ENCODE measurements at places on chromosomes 5 and 9.

GRCh38 chr5:146877178-146877681, 1.3 kb downstream of the PPP2R2B start:
- no peak for DNase-seq

- no peak for DNase-seq
These were observed 771 bp upstream of the TMEM171 start for GRCh38 chr5:73119451-73120157.

DNA sequence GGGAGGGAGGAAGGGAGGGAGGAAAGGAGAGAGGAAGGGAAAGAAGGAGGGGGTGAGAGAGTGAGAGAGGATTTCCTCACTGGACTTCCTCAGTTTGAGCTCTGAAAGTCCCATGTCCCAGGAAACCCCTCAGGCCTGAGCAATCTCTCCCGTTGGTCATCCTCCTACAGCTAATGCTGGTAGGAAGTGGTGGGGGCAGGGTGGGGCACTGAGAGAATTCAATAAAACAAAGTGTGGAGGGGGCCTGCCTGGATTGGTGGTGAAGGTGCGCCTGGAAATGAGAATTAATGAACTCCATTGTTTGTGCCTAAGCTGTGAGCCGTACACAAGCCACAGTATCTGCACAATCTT, 195.0 kb downstream of the RGS3 start:
- DNase-seq: no peak

DNA sequence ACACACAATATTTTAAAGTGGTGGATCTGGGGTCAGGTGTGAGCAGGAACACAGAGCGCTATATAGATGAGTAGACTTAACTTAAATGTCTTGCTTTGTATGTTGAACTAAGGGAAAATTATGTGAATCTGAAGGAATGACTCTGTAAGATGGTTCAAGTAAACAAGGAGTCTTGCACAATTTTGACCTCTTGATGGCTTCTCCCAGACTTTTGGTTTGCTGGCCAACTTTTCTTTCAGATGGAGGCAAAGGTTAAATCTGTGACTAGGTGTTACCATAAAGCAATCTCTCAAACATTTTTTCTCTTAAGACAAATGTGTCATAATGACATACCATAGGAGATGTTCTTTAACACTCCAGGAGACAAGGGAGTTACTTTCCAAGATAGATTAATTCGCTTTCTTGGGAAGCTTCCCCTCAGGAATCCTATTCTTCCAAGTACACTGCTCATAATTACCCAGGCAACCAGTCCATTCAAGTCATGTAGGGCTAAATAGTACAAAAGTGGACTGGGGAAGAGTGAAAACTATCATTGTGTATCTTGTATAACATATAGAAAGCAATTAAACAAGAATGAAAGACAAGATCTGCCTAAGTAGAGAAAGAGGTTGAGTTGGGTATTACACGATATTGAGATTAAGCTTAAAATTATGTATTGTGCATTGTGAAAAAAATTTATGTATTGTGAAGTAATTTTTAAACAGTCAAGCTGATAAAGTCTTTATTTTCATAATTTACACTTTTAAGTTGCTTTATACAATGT, 60.3 kb upstream of the SLC27A6 start:
- no peak for DNase-seq

- DNase-seq: no peak
These were observed 138.6 kb upstream of the RASA1 start for GRCh38 chr5:87129046-87129445.

GRCh38 chr9:130327781-130328348, 62.3 kb downstream of the HMCN2 start:
- no peak for DNase-seq

DNA sequence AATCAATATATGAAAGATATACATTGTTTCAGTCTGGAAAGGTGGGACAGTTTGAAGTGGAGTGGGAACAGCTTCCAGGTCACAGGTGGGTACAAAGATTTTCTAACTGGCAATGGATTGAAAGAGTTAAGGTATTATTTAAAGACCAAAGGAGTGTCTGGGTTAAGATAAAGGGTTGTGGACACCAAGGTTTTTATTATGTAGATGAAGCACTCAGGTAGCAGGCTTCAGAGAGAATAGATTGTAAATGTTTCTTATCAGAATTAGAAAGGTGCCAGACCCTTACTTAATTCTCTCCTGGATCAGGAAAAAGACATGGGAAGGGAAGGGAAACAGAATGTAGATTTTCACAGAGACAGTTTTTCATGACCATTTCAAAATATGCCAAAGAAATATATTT, 1174.8 kb downstream of the MAT2B start:
- no peak for DNase-seq

DNA sequence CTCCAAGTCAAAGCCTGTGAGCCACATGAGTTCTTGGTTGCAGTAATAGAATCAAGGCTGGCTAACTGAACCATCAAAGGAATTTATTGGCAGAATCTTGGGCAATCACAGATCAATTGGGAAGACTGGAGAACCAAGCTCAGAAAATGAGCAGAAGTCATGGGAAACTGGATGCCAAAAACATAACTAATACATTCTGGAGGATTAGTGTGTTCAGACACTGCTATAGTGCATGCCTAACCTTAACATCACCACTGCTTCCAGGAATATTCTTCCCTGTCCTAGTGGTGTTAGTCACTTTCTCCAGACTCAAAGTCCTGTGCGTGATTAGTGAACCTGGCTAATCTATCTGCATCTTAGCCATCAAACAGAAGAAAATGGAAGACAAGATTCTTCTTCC, 843.7 kb downstream of the EFNA5 start:
- DNase-seq: no peak

DNA sequence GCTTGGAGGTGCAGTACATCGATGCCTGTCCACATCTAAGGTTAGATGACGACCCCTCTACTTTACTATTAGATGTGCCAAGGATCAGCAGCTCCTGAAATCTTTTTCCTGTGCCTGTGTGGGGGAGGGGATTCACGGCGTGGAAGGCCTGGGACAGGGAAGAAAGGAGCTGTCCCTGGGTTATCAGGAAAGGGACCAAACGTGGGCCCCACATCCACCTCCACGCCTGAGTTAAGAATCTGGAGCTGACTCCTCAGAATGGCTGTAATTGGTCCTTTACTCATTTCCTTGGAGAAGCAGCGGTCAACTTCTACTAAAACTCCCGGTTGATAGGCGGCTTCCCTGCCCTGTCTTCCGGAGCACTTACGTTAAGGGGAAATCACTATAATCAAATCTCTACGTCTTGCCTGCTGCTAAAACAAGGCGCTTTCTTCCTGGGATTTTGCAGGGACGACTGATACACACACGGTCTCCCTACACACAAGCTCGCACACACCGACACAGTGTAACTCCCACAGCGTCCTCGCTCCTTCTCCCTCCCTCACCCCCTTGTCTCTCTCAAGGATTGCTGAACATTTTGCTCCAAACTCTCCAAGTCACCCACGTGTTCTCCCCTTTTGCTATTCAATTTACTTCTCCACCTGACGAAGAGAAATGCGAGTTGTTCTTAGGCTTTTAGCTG, 1.4 kb downstream of the PDE4D start:
- DNase-seq: no peak

DNA sequence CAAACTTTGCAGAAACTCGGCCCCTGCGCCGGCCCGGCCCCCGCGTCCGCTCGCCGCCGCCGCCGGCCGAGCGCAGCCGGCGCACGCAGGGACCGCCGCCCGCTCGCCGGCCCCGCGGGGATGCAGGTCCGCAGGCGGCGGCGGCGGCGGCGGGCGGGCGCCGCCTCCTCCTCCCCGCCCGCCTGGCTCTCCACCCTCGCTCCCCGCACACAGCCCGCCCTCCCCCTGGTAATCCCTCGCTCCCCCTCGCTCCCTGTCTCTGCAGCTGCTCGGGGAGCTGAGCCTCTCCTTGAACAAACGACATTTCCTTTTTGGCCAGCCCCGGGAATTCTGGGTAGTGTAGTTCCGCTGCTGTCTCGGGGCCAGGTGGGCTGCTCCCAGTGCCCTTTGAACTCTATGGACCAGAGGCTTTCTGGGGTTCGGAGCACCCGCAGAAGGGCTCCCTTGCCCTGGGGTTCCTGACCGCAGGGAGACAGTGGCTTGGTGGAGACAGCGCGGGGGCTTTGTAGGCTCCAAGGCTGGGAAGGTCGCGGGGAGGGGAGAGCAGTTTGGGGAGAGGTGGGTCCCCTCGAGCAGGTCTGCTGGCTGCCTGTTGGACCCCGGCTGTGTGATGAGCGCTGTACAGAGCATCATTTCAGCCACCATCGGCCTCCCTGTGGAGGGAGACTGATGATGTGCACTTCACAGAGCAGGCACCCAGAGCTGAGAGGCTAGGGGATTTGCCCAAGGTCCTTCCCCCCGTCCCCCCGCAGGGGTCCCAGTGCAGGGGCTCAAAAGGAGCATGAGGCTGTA, 1.8 kb upstream of the FAM78A start:
- DNase-seq: peak; percentile 55

- DNase-seq: no peak
These were observed 15.1 kb upstream of the CARTPT start for GRCh38 chr5:71703941-71704340.

GRCh38 chr5:60362158-60362557, 337.8 kb downstream of the DEPDC1B start:
- DNase-seq: no peak

GRCh38 chr5:32990593-32991420, 279.7 kb downstream of the NPR3 start:
- no peak for DNase-seq

DNA sequence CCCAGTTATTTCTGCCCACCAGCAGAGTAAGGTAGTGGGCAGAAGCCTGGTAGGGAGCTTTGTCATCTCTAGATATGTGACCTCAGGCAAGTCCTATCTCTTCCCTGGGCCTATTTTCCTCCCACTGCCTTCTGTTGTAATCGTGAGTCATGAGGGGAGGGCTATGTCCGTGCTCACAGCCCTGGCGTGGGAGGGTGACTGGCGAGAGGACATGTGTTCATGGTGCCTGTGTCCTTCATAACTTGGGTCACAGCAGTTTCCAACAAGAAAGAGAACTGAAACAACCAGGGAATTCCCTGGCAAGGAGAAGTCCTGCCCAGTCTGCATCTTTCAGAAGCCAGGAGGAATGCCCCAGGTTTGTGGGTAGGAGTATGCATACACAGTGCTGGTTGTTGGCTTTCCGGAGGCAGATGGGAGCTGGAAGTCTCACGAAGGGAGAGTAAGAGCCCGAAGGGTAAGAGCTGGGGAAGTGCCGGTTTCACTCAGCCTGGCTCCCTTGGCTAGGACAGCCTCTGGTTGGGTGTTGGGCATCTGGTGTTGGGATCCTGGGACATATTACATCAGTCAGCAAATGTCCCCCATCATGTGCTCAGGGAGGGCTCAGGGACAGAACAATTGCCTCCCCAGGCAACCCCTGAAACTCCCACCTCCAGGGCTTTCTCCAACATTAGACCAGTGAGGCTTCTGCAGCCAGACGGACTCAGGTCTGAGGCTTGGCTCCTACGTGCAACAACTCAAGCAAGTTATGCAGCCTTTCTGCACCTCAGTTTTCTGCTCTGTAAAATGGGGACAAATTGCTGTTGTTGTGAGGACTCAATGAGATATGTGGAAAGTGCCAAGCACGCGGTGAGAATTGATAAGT, 4.3 kb upstream of the TIFAB start:
- no peak for DNase-seq

GRCh38 chr9:133773889-133774655, 35.9 kb upstream of the SARDH start:
- DNase-seq: no peak

DNA sequence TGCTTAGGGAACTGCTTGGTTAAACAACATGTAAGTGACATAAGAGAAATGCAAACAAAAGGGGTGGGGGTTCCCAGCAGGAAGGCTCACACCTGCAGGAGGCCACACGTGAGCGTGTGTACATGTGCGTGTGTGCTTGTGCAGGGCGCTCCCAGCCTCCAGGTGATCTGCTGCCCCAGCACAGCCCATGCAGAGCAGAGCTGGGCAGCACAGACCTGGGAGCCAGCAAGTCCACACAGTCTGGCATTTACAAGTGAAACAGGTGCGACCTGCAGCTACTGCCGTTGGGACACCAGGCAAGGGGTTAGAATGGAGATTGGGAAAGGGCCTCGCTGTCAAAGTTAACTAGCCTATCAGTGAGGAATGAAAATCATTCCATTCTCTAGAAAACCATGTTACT, 41.8 kb downstream of the GRAMD2B start:
- DNase-seq: no peak

DNA sequence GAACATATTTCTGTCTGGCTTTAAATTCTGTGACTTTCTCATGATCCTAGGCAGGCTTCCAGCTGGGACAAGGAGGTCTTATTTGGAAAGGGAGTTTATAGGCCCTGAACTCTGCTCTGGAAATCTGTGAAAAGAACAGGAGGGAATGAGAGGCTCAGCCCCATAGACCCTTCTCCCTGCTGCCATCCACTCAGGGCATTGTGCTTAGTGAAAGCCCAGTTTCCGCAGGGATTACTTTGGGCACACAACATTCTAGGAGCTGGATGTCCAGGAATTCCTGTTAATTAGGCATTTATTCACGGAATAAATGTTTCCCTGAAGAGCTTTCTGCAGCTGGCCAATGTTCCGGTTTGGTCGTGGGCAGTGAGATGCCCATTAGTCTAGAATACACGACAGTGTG, 32.7 kb upstream of the COL15A1 start:
- DNase-seq: no peak

DNA sequence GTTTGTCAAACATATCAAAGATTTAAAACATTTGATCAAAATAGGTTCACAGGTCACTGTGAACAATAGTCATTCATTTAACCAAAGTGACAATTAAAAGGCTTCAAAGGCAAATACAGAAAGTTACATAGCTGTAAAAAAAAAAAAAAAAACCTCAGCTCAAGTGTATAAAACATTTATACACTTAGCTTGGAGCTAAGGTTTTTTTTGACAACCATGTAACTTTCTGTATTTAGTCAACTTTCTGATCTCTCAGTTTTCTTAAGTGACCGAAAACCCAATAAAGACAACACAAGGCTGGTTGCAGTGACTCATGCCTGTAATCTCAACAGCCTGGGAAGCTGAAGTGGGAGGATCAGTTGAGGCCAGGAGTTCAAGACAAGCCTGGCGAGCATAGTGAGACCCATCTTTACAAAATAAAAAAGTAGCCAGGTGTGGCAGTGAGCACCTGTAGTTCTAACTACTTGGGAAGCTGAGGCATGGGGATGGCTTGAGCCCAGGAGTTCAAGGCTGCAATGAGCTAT, 16.4 kb upstream of the UBTD2 start:
- no peak for DNase-seq

DNA sequence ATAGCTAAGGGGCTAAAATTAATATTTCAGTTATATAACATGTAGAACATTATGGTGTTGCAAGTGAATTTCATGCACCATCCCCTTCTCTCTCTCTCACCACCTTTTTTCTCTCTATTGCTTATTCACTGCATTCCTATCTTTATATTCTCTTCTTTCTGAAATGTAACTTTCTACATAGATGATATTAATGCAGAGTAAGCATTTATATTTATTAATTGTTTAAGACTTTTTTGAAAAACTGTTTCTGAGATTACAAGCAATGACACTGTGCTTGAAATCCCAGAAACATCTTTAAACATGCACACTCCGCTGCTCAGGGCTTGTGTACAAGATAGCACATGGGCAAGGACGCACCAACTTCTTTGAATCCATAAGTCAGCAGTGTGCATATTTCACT, 567.7 kb upstream of the SGCD start:
- no peak for DNase-seq

DNA sequence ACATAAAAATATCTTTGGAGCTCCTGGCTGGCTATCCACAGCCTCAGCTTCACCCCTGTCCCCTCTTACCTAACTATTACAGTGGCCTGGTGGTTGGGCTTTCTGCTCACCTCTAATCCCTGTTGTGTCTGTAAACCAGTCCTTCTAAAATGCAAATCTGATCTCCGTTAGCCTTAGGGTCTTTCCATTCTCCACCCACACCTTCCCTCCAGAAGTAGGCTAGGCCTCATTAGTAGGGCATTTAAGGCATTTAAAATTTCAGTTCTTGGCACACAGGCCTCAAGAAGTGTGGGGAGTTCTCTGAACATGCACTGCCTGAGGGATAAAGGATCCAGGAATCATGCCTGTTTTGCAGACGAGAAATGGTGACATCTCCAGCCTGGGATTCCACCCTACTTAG, 26.4 kb upstream of the STC2 start:
- no peak for DNase-seq
